ENCODE measurements at places on chromosomes 4 and X.

- DNase-seq: no peak
Measured at GRCh38 chr4:180926277-180926676, 1316.9 kb upstream of the TENM3 start.

- no peak for DNase-seq
Measured at GRCh38 chrX:65528705-65529340, 5.8 kb downstream of the LAS1L start.

DNA sequence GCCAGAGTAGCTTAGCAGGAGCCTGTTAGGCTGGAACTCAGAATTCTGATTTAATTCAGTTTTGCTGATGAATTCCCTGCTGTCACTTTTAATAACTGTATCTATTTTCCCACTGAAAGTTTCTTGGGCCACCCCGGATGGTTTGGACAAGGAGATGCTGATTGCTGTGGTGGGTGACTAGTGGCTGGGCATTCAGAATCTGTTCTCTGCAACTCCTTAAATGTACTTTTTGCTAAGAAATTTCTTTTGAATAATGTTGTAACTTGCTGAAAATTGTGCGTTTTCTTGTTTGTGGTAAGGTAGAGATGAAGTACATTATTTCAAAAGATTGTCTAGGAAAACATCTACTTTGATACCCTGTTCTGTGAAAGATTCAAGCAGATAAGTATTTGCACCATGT lies 2.4 kb downstream of the TLL1 start:
- no peak for DNase-seq

- no peak for DNase-seq
Measured at GRCh38 chr4:151329217-151330007, 4.0 kb upstream of the SH3D19 start.

DNA sequence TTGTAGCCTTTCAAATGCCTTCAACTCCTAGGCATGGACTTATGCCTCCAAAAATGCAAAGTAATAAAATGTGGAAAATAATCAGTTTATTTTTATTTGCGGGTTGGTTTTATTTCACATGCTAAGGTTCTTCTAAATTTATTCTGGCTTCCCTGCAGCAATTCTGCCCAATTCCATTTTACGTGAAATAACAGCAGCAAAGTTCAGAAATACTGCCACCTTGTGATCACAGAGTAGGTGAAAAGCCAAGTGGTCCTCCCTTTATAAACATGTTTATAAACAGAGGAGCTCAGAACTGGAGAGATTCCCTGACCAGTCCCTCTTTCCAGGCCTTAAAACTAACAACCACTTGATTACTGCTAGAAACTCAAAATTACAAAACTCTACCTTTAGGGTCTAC lies 14.7 kb upstream of the DCHS2 start:
- DNase-seq: no peak

DNA sequence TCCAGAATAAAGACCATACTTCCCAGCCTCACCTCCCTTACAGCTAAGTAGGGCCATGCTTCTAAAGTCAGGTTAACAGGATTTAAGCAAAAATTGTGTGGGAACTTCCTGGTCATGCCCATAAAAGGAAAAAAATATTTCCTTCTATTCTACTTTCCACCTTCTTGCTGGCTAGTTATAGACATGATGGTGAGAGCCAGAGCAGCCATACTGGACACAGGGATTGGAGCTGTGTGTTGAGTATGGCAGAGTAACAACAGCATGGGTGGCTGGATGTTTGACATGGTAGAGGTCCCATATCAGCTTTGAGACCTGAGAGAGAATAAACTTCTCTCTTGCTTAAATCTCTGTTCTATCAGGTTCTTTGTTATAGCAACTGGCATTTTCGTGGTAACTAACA lies 15.1 kb upstream of the CBR4 start:
- no peak for DNase-seq

GRCh38 chr4:83819582-83819981 lies 283.7 kb downstream of the GPAT3 start:
- no peak for DNase-seq

Data from nucleus accumbens (tissue), 56 donors.